ENCODE measurements at places on chromosomes 2 and 18.

DNA sequence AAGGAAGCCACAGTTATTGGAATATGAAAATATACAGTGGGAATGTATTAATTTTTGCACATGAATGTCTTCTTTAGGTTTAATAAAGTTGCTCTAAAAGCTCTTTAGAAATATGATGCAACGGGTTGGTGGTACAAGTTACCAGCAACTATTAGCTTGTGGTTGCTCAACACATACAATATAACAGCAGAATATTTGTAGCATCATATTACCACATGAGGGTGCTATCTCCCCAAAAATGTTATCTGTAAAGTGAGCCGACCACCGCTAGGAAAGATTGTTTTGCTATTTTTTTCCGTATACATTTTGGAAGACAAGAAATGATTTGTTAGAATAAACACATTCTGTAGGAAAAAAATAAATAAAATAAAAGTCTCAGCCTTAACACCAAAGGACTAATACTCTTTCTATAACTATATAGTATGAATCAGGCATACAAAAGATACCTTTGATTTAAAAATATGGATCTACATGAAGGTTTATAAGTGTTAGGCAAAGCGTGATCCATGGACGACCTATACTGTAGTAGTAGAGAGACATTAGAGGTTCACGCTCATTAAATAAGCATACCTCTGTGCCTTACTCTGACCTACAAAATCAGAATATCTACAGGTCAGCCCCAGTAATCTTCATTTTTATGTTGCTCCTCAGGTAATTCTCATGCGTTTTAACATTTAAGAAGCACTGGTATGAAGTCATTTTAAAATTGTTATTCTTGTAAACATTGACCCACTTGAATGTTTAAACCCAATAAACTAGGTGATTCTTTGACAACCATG is 1110.6 kb upstream of the ACVR2A start:
- DNase-seq = no peak

GRCh38 chr2:69798290-69798908 is 31.1 kb upstream of the GMCL1 start:
- DNase-seq = no peak

DNA sequence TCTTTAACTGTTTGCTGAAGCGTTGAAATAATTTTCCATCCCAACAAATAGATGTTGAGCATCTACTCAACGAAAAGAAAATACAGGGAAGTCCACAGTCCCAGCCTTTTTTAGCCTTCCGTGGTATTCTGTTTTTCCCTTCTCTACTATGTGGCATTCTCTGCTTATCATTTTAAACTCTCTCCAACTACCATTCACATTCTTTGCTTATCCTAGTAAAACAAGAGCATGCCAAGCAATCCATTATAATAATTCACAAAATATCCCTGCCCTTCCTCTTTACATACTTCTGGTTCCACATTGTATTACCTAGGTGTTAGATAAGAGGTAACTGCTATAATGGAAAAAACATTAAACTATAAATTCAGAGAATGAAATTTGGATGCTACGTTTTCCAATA is 1.6 kb upstream of the SESTD1 start:
- DNase-seq = no peak

DNA sequence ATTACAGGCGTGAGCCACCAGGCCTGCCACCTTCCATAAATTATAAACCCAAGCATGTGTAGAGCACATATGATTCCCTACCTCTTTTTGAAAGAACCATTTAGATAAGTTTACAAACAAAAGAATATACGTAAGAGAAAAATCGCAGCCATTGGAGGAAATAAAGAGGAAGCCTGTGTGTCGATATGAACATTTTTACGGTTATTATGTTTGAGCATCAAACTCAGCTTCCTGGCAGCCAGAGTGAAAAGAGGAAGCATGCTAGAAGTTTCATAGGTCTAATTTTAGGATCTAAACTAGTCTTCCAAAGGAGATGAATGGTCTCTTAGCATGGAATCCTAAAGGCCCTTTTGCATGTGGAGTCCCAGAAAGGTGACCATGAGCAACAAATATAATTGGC is 104.3 kb downstream of the PLB1 start:
- DNase-seq = no peak

DNA sequence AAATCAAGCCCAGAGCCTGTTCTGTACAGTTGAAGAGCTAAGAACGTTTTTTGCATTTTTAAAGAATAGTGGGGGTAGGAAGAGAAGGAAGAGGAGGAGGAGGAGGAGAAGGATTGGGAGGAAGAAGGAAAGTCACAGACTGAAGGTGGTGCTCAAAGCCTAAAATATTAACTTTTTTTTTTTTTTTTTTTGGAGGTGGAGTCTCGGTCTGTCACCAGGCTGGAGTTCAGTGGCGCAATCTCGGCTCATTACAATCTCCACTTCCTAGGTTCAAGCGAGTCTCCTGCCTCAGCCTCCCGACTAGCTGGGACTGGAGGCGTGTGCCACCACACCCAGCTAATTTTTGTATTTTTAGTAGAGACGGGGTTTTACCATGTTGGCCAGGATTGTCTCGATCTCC is 18.3 kb upstream of the KLHL29 start:
- no peak for DNase-seq

- DNase-seq = no peak
These were observed 342.9 kb downstream of the PARD3B start for GRCh38 chr2:204888222-204888621.

DNA sequence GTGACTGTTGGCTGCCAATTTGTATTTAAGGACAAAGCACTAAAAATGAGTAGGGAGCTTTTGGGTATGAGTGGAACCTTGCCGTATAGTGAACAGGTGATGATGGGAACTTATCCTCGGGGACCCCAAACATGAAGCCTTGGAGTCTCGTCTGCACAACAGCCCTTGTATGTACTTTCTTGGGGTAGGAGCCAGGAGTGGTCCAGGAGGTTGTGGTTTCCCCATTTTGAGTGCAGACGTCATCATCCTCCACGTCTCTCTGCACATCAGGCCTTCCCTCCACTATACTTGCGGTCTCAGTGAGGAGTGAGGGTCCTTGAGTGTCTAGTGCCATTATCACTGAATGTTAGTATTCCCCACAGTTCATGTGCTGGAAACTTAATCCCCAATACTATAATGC is 101.5 kb upstream of the HS6ST1 start:
- DNase-seq = no peak

- DNase-seq = no peak
These were observed 450.7 kb downstream of the TNS1 start for GRCh38 chr2:217552081-217552480.

GRCh38 chr2:30105556-30105955 is 41.3 kb upstream of the YPEL5 start:
- DNase-seq = no peak

DNA sequence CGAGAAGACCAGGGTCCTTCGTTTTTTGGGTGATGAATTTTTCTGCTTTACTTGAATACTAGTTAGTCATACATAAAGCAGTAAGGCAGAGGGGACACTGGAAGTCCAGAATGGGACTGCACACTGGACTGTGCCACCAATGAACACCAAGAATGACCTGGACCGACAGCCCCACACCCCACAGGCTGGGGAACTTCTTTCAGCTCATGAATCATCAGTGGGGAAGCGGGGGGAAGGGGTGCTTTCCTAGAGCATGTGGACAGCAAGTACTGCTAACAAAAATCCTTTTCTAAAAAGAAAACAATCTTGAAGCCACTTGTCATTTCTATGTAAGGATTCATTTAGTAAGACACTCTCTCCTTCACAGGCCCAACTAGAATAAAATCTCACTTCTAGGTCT is 86.0 kb downstream of the DTNB start:
- DNase-seq = no peak

DNA sequence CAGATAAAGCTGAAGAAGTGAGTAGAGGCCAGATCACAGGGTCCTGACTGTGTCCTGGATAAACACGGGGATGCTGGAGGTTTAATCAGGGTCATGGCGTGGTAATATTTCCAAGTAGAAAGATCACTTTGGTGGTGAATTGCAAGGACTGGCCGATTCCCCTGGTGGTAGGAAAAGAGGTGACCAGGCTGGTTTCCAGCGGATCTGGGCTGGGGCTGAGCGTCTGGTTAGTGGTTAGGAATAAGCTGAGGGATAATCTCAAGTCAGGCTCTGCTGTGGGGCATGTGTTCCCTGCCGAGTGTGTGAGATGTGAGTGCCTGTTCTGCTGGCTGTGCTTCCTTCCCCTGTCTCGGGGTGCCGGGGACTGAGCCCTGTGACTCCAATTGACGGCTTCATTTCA is 484.0 kb downstream of the TSN start:
- no peak for DNase-seq

DNA sequence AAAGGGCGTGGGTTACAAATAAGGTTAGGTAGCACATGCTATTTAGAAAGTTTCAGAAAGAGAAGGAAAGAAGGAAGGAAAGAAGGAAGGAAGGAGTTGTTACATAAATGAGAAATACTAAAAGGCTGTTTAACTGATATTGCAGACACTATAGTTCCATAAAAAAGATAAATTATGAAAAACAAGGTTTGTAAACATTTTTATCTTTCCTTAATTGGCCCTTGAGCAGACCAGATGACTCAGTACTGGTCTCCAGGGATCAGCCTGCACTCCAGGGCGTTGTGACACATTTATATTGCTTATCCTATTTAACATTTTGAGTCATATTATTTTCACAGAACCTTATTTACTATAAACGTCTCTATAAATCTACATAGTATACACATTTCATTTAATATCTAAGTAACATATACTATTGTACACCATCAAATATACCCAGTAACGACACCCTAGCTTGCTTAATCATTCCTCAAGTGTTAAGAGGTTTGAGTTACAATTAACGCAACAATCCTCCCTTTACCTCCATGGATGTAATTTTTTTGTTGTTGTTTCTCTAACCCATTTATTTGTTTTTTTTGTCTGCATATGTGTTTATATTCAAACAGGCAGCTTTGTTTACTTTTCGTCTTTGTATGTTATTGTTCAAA is 2.8 kb upstream of the RAB31 start:
- no peak for DNase-seq
